Daoy (cell line): ENCODE measurements at places on chromosomes 11 and 22.

DNA sequence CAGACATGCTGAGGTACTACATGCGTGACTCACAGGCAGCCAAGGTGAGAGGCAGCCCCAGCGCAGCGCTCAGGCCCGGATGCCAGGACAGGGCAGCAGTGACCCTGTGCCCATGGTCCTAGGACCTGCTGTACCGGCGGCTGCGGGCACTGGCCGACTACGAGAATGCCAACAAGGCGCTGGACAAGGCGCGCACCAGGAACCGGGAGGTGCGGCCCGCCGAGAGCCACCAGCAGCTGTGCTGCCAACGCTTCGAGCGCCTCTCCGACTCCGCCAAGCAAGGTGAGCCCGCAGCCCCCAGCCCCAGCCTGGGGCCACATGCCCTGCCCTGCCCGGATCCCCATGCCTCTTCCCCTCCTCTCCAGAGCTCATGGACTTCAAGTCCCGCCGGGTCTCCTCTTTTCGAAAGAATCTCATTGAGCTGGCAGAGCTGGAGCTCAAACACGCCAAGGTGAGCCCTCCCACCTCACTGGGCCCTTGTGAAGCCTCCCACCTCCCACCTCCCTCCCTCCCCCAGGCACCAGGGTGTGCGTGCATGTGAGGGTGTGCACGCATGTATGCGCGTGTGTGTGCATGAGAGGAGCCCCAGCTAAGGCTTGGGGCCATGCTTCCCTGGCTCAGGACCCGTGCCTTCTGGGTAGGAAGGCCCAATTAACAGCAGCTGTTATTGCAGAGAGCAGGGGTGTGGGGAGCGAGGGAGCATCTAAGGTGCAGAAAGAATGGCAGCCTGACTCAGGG lies 5.3 kb downstream of the CFL1 start:
- DNase-seq = no peak

- DNase-seq = no peak
Observed at GRCh38 chr22:21797444-21798221, 62.0 kb upstream of the YPEL1 start.

DNA sequence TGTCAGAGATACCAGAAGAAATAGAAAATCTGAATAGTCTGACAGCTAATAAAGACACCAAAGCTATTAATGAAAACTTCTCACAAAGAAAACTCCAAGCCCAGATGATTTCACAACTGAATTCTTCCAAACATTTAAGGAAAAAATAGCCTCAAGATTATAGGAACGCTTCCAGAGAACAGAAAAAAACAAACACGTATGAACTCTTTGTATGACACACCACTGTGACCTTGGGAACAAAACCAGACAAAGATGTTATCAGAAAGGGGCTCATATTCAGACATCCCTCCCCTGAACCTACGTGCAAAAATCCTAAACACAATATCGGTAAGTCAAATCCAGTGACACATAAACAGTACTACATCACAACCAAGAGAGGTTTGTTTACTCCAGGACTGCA lies 23.5 kb downstream of the CERK start:
- no peak for DNase-seq

DNA sequence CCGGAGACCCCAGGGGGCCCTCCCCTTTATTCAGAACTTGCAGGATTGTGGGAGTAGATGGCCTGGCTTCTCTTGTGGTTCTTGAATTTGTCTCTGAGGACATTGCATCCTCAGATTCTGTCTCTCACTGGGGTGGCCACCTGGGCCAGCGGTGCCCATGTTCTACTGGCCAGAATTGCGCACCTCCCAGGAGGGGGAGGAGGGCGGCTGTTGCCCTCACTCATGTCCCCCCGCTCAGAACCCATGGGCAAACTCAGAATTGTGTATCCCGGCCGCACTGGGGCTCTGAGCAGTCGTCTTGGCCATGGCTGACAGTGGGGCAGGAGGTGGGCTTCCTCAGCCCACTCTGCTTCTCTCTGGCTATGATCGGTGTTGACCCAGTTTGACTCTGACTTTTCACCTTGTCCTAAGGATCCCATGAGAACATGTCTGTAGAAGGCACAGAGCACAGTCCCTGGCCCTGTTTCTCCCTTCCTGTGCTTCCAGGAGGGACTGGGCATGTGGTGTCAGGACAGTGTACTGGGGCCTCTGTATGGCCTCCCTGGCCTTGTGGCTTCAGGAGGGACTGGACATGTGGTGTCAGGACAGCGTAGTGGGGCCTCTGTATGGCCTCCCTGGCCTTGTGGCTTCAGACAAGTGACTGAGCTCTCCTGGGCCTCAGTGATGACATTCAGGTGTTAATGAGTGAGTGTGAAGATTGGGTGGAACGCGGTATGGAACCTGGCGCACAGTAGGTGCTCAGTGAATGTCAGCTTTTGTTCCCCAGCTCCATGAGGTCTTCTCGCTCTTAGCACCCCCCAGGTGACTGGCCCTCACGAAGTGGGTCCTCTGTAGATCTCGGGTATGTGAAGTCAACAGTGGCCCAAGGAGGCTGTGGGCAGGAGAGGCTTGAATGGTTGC lies 99.3 kb downstream of the TBC1D22A start:
- no peak for DNase-seq

DNA sequence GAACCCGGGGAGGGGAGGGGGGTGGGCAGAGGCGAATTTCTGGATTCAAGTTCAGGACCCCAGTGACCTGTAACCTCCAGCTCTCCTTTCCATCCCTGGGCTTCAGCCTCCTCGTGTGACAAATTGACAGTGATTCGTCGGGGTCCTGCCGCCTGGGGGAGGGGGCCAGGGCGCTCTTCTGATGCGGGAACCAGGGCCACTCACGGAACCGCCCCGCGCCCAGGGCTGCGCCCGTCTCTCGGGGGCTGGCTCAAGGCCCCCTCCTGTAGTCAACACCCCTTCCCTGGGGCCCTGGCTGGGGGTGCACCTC lies 92.8 kb upstream of the ANO1 start:
- DNase-seq = no peak

DNA sequence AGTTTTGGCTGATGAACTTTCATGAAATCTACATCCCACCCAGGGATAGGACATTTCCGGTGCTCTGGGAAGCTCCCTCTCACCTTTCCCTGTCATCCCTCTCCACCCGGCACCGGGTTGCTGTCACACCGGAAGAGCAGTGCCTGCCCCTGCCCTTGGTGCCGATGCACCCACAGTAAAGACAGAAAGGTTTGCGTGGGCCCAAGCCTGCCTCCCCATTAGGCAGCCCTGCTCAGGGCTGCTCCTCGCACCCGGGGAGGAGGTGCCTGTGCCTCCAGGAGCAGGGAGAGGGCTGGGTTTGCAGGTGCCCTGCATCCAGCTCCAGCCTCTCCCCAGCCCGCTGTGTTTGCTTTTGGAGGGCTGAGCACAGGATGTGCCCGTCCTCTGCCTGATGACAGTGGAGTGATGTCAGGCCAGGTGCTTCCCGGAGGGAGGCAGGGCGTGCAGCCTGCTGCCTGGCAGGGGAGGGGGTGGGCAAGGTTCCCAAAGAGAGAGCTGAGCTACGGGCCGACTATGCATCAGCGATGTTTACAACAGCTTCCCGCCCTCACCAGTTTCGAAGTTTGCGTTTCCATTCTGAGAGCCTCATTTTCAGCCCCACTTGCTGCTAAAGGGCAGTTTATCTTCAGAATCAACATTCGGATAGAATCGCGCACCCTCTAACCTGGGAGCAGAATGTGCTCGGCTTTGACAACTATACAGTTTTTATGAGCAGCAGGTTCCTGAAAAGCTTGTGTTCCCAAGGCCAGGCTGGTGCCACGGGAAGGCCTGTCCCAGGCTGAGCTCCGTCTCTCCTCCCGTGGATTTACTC lies 83.2 kb upstream of the CLDN5 start:
- no peak for DNase-seq

DNA sequence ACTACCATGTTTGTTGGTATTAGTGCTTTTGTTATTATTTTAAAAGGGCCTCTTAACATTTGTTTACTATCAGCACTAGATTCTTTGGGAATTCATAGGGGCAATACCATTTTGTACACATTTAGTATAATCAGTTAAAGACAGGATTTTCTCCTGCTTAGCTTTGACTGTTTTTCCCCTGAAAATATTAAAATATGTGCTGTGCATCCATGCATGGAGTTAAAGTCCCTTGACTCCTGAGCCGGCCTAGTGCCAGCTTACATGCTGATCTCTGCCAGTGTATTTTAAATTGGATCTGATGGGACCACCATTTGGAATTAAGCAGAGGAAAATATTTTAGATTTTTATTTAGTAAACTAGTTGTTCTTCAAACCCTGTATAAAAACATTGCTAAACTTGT lies 161.4 kb downstream of the METTL15 start:
- DNase-seq = no peak

DNA sequence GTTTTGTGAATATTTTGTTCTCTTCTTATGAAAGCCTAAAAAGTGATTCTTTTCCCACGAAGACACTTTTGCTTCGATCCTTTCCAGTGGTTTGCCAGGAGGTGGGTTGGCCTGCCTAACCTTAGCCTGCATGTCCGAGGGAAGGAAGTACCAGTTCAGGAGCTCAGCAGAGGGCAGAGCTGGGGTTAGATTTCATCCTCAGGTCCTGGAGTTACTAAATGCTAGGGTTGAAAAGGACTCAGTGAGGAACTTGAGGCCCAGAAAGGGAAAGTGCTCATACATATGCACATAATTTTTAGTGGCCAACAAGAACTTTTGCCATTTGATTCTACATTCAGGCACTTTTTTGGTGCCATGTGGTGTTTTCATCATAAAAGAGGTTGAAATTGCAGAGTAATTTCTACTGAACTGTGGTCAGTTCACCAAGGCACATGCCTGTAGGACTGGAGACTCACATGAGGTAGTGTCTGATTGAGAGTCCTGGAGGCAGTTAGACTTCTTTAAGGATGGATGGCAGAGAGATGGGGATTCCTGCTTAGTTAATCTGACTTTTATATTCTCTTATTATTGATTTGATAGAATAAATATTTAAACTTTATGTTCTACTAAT lies 36.7 kb downstream of the NCAM1 start:
- no peak for DNase-seq

- no peak for DNase-seq
Observed at GRCh38 chr22:36191106-36191836, 10.3 kb downstream of the APOL4 start.

DNA sequence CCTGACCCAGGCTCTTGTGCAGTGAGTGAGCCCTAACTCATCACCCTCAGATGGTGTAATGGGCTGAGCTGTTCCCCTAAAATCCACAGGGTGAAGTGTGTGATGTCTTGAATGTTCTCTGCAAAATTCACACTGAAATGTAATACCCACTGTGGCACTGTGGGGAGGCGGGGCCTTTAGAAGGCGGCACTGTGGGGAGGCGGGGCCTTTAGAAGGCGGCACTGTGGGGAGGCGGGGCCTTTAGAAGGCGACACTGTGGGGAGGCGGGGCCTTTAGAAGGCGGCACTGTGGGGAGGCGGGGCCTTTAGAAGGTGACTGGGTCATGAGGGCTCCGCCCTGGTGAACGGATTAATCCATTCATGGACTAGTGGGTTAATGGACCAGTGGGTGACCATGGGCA lies 33.0 kb downstream of the CHID1 start:
- no peak for DNase-seq

DNA sequence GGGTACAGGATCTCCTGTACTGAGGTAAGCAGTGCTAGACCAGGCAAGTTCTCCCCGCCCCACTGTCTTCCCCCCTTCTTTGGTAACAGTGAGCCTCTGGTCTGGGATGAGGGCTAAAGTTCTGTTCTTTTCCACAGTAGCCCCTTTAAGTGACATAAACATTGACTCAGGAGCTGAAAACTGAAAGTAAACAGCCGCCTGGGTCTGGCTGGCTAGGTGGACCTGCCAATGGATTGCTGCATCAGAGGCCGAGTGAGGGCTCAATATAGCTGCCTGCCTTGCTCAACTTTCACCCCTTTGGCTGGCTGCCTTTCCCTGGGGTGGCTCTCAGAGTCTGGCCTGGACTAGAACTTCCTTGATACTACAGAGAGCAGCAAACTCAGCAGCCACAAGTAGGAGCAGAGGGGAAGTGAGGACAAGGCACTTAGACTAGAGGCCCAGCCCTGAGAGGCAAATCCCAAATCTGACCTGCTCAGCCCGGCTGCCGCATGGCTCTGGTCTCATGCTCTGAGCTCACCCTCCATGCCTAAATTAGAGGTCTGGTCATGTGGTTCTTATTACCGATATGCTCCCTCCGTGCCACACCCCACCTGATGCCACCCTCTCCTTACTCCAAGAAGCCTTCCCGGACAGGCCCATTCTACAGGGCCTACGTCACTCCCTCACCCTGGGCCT lies 9.6 kb upstream of the UCP3 start:
- peak; percentile 66 for DNase-seq

- DNase-seq = no peak
Observed at GRCh38 chr11:45928535-45929215, 6.2 kb downstream of the LARGE2 start.

DNA sequence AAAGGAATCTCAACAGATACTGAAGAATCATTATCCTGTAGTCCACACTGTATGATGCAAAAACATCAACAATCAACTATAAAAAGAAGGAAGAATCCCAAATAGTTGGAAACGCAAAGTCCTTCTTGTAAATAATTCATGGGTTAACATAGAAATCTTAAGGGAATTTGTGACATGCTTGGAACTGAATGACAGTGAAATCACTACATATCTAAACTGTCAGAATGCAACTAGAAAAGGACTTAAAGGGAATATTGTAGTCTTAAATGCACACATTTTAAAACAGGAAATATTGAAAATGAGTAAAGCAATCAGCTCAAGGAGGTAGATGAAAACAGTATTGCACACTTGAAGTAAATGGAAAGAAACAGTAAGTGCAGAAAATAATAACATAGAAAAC lies 147.6 kb upstream of the MPPED2 start:
- no peak for DNase-seq
